ENCODE measurements at places on chromosomes 4 and X.

GRCh38 chr4:13240066-13240465 is 244.1 kb downstream of the RAB28 start:
- no peak for DNase-seq

DNA sequence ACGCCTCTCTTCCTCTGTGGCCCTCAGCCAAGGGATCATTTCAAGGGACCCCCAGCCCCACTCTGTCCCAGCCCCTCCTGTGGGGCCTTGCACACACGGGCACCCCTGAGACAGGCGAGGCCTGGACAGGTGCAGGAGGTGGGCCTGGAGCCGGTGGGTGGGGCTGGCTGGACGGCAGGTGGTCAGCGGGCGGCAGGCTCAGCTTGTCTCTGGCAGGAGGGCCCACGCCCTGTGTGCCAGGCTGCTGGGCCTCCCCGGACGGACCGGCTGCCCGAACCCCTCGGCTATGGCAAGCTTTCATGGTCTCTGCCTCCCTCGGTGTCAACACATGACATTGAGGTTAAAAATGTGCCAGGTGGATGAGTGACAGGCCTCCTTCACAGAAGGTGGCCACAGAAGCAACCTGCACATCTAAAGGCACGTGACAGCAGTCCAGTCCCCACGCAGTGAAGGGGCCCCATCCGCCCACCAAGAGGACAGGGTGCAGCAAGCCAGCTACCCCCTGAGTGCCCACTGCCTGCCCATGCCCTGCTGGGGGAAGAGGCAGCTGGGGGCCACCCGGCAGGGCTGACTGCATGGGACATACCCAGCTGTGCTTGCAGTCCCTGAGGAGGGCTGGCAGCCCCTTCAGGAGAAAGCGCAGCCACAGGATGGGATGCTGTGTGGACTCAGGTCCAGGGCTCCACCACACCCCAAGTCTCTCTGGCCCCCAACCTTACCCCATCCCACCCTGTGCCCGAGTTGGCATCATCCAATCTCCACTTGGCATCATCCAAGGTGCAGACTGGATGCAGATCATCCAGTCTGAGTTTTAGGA is 109.3 kb downstream of the FAM53A start:
- no peak for DNase-seq

- DNase-seq = no peak
Measured at GRCh38 chrX:104309169-104309568, 54.4 kb upstream of the ESX1 start.

GRCh38 chrX:53704294-53704693 is 17.8 kb upstream of the HUWE1 start:
- DNase-seq = no peak

- no peak for DNase-seq
Measured at GRCh38 chr4:80136270-80136669, 61.0 kb upstream of the PRDM8 start.

DNA sequence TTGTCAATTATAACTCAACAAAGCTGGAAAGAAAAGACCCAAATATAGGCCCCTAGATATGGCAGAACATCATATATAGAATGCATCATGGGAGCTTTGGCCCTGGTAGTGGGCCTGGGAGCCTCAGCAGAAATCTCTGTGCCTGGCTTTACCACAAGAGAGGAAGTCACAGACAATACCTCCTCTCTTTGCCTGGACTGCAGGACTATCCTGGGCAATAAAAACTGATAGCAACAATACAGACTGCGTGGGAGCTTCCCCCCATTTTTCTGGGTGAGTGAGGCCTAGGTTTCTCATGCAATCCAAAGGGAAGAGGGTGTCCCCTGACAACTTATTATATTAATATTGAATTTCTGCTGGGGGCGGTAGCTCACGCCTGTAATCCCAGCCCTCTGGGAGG is 64.0 kb upstream of the NFKB1 start:
- DNase-seq = no peak

DNA sequence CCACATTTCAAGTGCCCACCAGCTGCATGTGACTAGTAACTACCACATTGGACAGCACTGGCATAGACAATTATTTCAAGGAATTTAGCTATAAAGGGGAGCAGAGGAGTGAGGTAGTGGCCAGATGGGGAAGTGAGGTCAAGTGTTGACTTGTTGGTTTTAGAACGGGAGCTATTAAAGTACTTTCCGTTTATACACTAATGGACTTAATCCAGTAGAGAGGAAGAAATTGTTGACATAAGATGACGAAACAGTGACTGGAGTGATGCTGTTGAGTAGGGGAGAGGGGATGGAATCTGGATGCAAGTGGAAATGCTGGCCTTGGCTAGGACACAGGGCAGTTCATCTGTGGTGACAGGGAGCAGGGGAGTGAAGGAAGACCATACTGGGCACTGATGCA is 154.4 kb downstream of the AMMECR1 start:
- DNase-seq = no peak

DNA sequence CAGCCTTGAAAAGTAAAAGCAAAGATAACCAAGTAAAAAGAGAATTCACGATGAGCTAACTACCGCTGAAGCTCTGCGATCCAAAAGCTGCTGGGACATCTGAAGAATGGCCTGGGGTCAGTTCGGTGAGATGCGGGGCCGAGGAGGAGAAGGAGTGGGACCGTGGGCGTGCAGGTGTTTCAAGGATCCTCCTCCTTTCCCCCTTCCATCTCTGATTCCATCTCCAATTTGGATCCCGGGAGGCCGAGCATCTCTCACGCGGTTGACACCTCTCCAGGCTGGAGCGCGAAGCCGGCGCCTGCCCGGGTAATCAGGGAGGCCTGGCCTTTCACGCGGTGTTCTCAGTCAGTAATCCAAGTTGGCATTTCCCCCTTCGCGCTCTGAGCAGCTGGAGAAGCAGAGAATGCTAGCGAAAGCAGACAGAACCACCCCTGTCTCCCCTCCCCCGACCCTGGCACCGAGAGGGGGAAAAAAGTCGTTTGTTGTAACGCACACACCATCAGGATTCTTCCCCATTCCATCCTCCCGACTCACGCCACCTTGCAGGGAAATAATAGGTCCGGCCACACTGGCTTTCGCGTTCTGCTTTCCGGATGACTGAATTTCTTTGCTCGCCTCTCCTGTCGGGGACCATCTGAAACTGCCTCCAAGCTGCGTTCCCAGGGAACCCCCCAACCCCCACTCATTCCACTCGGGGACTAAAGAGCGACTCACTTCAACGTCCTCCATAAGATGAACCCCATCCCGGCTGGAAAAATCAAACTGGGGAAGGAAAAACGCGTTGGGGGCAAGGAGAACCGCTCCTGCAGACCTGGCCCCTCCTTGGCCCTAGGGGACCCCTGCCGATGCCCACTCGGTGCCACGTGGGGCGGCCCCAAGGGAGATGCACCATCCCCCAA is 6.5 kb downstream of the NEUROG2 start:
- no peak for DNase-seq

DNA sequence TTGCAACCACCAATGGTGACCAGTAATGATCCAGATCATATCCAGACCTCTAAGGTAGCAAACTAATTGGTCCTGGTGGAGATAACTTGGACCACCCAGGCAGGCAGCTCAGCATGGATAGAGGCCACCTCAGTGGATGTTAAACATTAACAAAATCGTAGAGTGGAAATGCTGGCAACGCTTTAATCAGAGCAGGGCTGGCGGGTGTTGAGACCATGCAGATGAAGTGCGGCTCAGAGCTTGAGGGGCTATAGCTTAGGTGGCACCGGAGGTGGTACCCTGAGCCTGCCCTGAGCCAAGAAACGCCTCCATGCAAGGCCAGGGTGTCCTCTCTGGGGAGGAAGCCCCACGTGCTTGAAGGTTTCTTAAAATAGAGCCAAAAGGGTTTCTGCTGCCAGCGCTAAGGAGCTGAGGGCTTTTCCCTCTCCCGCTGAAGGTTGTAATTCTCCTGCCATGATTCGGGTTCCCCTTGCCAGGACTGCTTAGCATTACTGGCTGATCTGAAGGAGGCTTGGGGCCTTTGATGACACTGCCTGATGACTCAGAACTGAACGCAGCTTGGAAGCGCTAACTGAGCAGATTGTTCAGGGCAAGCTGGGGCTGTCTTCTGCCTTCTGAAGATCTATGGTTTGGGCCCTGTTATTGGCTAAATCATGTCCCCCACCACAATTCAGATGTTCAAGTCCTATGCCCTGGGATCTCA is 177.8 kb upstream of the ATP6AP2 start:
- no peak for DNase-seq

- DNase-seq = no peak
Measured at GRCh38 chr4:87975466-87975865, at the start of gene SPP1. TSS of gene SPP1 (plus strand) at chr4:87975714. CDS start at chr4:87976896, 1,182 bp downstream.

GRCh38 chr4:115376866-115377265 is 263.4 kb upstream of the NDST4 start:
- no peak for DNase-seq

GRCh38 chrX:70476934-70477733 is 32.5 kb downstream of the DLG3 start:
- no peak for DNase-seq

GRCh38 chr4:2812612-2813354 is 19.9 kb downstream of the SH3BP2 start:
- no peak for DNase-seq

- DNase-seq = no peak
Measured at GRCh38 chrX:8684201-8684965, 47.6 kb downstream of the ANOS1 start.

- no peak for DNase-seq
Measured at GRCh38 chr4:150009533-150009932, 68.7 kb upstream of the DCLK2 start.

DNA sequence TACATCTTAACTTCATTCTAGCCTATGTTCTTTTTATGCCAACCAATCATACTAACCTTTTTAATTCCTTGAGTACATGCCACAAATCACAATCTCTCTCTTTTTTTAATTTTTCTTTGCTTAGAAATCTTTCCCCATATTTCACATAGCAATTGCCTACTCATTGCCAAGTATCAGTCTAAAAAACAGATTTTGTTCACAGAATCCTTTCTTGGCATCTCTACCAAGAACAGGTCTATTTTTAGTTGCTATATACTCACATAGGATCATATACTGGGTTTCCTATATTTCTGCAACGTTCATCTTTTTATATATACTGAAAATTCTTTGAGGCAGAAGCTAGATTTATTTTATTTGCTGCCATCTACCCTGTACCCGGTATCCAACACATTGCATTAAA is 292.1 kb downstream of the GASK1B start:
- no peak for DNase-seq

GRCh38 chr4:14035076-14035475 is 407.6 kb upstream of the BOD1L1 start:
- no peak for DNase-seq

- no peak for DNase-seq
Measured at GRCh38 chr4:121960818-121961217, 9.0 kb upstream of the TRPC3 start.

DNA sequence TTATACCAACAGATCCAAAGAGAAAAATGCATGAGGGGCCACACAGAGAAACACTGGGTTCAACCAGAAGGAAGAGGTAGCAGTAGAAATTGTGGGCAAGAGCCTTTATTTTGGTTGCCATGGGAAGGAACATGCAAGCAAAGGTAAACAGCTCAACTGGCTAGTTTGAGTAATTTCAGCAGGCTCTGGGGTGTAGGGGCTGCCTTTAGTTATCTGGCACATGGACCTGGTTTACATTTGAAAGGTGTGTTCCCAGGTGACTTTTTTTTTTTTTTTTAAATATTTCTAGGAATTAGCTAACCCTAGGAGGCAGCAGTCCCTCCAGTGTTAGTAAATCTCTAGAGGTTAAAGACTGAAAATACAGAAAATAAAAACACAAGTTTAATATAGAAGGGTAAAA is 481.9 kb downstream of the ACTRT1 start:
- no peak for DNase-seq

DNA sequence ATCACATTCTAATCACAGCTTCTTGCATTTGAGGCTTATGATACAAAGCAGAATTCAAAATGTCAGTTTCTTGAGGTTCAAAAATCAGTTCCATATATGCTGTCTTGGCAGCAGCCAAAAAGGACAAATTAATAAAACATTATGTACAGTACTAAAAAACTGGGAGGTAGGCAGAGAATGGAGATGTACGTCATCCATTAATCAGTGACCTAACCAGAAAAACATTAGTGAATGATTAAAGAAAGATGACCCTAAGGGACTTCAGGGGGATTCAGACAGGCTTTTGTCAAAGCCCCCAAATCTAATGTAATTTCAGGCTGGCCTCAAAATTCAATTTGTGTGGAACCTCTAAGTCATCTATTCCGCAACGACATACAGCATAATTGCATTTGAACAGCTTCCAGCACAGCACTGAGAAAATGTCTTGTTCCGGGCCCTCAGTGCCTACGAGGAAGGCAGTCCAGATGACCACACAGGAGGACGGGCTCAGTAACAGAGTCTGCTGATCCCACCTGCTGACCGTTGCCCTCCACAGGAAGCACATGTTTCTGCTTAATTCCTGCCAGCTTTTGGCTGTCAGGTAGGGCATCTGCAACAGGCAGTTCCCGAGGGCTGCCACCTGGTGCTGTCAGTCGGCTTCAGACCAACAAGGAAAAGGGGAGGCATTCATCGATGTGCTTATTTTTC is 83.8 kb upstream of the HHIP start:
- no peak for DNase-seq

DNA sequence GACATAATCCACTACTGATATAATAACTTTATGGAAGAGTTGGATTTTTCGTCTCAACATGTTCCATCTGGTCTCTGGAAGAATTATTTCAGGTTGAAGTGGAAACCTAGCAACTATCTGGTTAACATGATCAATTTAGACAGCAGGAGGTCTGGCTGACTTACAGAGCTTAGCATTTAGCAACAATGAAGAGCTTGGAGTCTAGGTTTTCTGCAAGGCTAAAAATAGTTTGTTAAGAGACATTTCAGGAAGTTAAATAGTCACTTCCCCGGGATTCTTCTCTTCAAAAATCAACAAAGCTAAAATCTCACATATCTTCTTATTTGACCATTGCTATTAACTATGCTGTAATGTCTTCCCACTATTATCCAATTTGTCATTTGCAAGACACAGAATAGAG is 418.6 kb upstream of the DIPK2B start:
- DNase-seq = no peak

GRCh38 chr4:130110770-130111169 is 1014.8 kb downstream of the C4orf33 start:
- DNase-seq = no peak

DNA sequence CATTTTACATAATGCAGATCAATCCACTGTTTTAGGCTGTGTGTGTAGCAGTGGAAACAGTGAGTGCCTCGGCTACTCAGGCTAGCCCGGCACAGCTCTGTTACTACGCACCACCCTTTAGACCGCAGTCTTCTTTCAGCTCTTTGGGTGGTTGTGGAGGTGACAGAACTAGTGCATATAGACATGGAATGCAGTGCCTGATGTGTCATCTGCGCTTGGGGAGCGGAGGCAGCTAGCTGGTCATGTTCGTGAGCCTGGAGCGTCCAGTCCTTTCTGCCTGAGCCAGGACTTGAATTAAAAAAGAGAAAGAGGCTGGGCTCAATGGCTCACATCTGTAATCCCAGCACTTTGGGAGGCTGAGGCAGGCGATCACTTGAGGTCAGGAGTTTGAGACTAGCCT is 4.8 kb downstream of the TBC1D14 start:
- DNase-seq = no peak

GRCh38 chrX:25156323-25156722 is 140.6 kb upstream of the ARX start:
- no peak for DNase-seq

DNA sequence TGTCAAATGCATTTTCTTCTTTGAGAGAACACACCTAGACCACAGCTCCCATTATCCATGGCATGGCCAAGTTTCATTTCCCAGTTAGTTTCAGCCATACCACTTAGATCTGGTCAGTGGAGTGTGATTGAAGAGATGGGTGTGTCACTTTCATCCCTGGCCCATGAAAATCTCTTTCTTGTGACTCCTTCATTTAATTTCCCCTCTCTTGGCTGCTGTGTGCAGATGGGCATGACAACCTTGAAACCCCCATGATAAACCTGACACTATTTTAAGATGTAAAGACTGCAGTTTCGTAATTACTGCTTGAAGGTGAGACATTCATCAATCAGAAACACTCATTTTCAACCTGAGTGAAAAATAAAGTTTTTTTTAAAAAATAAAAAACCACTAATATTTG is 284.9 kb downstream of the IL15 start:
- DNase-seq = no peak

All from activated CD4-positive, alpha-beta T cell treated with anti-CD3 and anti-CD28 coated beads for 4 hours (primary cell).